Smooth muscle cell of the coronary artery (primary cell): ENCODE measurements at places on chromosomes 12 and 14. TPM values are rescaled to one million over a fixed set of nuclear protein-coding genes. Genes with fewer than 3 reads are reported as not detected.

SRSF9 gene
- total RNA-seq, result 216 and 271 TPM in 2 replicates

IRAK3 gene
- total RNA-seq, result 2.4 and 8.7 TPM in 2 replicates

TRIP11 gene
- total RNA-seq, result 18.8 and 24.3 TPM in 2 replicates

KLRF2 gene
- not detected in 2 replicates for total RNA-seq

IL22 gene
- not detected in 2 replicates for total RNA-seq

PLEKHD1 gene
- total RNA-seq, result not detected in 2 replicates

YBX3 gene
- 62.0 and 134 TPM in 2 replicates for total RNA-seq

TDRD9 gene
- 0.30 and 4.1 TPM in 2 replicates for total RNA-seq

KLHL33 gene
- total RNA-seq, result 0.23 TPM in 1 of 2 replicates, not detected in the other

DIO3 gene
- not detected in 2 replicates for total RNA-seq

HOXC12 gene
- not detected in 2 replicates for total RNA-seq

AVPR1A gene
- 3.3 TPM in 1 of 2 replicates, not detected in the other for total RNA-seq

SOAT2 gene
- total RNA-seq, result not detected in 2 replicates

ADAMTS20 gene
- not detected in 2 replicates for total RNA-seq

CFAP73 gene
- not detected in 2 replicates for total RNA-seq

OR4K14 gene
- not detected in 2 replicates for total RNA-seq

RHNO1 gene
- total RNA-seq, result 4.7 and 13.8 TPM in 2 replicates

LMNTD1 gene
- 0.23 TPM in 1 of 2 replicates, not detected in the other for total RNA-seq

KRT86 gene
- total RNA-seq, result 2.9 TPM in 1 of 2 replicates, not detected in the other

ACSM4 gene
- not detected in 2 replicates for total RNA-seq

SLC25A21 gene
- total RNA-seq, result 0.15 TPM in 1 of 2 replicates, not detected in the other

CCND2 gene
- total RNA-seq, result 24.3 and 42.7 TPM in 2 replicates

IGF1 gene
- 6.7 TPM in 1 of 2 replicates, not detected in the other for total RNA-seq

KRT3 gene
- total RNA-seq, result not detected in 2 replicates

KRT75 gene
- not detected in 2 replicates for total RNA-seq

TROAP gene
- 0.12 and 6.1 TPM in 2 replicates for total RNA-seq

AREL1 gene
- total RNA-seq, result 22.6 and 32.7 TPM in 2 replicates

KRT85 gene
- total RNA-seq, result not detected in 2 replicates

LRRIQ1 gene
- total RNA-seq, result 0.08 TPM in 1 of 2 replicates, not detected in the other

ESRRB gene
- total RNA-seq, result not detected in 2 replicates

RNU4-1 gene
- total RNA-seq, result under 0.01 and 55.9 TPM in 2 replicates
